ENCODE measurements at places on chromosomes 2 and 18.

DNA sequence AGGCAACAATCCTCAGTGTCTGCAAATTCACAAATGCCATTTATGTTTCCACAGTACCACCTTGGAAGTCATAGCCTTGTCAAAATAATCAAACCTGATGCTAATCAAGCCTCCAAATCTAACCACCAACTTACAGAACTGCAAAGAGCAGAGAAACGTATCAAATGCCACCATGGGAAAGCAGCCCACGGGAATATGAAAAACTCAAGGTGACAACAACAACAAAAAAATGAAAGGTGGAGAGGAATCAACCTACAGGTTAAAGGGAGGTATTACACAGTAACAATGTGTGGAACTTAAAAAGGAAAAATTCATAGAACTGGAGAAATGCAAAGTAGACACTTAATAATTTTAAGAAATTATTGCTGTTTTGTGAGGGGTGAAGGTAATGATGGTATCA lies 46.7 kb downstream of the CD226 start:
- DNase-seq = no peak

DNA sequence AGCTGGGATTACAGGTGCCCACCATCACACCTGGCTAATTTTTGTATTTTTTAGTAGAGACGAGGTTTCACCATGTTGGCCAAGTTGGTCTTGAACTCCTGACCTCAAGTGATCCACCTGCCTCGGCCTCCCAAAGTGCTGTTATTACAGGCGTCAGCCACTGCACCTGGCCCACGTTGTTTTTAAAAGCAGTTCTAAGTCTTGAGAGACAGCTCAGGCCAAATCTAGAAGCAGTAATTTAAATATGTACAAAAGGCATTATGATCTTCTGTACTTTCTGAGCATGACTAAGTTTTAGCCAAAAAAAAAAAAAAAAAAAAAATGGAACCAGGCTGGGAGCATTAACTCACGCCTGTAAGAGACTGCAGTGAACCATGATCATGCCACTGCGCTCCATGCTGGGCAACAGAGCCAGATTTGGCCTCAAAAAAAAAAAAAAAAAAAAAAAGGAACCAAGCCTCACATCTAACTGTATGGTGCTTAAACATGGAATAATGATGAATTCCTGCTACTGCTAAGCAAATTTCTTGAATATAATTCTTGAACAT lies 4.0 kb downstream of the ABHD3 start:
- DNase-seq = no peak

- no peak for DNase-seq
These were observed 20.0 kb upstream of the KYNU start for GRCh38 chr2:142857256-142858164.

DNA sequence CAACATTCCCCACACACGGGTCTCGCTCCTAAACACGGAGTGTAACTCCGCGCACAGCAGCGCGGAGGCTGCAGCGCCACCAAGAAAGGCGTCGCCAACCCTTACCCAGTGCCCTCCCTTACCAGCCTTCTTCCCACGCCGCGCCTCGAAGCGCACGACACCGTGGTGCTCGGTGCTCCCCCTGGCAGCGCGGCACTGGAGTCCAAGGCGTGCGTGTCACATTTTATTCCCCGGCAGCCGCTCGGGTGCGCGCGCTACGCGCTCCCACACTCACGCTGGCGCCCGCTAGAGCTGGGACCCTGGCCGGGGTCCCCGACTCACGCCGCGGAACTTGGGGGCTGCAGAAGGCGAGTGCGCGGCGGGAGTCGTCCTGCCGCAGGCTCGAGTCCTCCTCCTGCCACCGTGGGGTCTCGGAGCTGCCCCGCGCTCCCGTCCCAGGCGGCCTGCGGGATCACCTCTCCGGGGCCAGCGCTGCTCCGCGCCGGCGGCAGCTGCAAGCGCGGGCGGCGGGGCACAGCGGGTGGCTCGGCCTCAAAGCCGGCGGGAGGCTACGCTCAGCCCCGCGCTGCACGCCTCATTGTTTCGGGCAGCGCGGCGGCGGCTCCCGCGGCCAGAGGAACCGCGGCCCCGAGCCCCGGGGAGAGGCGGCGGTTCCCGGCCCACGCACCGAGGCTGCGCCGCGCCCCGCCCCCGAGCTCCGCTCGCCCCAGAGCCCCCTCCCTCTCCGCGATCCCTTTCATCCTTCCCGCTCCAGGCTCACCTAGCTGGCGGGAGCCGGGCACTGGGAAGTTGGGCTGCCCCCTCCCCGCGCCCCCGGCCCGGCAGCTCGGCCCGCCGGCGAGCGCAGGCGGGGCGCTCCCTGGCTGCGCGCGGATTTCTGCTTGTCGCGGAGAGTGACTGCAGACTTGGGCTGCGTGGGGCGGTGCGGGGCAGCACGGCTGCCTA lies at the start of gene ST6GAL2:
Gene ST6GAL2 (minus strand): TSS at position 197 of the 945 bp plus-strand sequence. CDS start 42,190 bp downstream, outside the sequence.
- peak; percentile 58 for DNase-seq

GRCh38 chr2:217033186-217033585 lies 173.3 kb upstream of the TNP1 start:
- no peak for DNase-seq

GRCh38 chr2:5748391-5748790 lies 56.2 kb downstream of the SOX11 start:
- DNase-seq = no peak

- no peak for DNase-seq
These were observed 205.5 kb downstream of the DNAH7 start for GRCh38 chr2:195863121-195863520.

DNA sequence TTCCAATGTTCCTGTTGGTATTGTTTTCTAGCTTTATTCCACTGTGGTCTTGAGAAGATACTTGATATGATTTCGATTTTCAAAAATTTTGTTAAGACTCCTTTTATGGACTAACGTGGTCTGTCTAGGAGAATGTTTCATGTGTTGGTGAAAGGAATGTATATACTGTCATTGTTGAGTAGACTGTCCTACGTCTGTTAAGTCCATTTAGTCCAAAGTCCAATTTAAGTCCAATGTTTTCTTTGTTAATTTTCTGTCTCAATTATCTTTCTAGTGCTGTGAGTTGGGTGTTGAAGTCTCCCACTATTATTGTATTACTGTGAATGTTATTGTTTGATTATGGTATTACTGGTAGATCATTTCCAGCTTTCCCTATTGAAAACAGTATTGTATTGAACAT lies 55.8 kb upstream of the TTC27 start:
- no peak for DNase-seq

All from neuronal stem cell (in vitro differentiated cells).